ENCODE measurements at places on chromosomes 6 and 20. TPM values are rescaled to one million over a fixed set of nuclear protein-coding genes. Genes with fewer than 3 reads are reported as not detected.
A peak's percentile ranks its signal among the peaks of the same experiment; 100 is the strongest.

BTNL2 gene
- not detected for total RNA-seq

FAM162B gene
- 11.4 TPM for total RNA-seq

LY6G5C gene
- total RNA-seq = not detected

KCNK16 gene
- not detected for total RNA-seq

GJA1 gene
- 468 TPM for total RNA-seq

- ATAC-seq = peak; percentile 18
These were observed 4.0 kb downstream of the SOX18 start for GRCh38 chr20:64045346-64046011.

FBXO9 gene
- total RNA-seq = 89.5 TPM

DNA sequence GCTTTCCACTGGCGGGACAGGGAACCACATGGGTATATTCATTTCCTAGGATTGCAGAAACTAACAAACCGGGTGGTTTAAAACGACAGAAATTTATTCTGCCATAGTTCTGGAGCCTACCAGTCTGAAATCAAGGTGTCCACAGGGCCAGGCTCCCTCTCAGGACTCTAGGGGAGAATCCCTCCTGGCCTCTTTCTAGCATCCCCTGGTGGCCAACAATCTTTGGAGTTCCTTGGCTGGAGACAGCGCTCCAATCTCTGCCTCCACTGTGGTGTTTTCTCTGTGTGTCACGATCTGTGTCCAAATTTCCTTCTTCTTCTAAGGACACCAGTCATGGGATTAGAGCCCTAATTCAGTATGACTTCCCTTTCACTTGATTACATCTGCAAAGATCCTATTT is 95.0 kb downstream of the SCML4 start:
- ATAC-seq = no peak

- ATAC-seq = no peak
These were observed 531.5 kb downstream of the EPHA7 start for GRCh38 chr6:92887871-92888270.

- ATAC-seq = no peak
These were observed 12.0 kb upstream of the ANKRD60 start for GRCh38 chr20:58240471-58240870.

- ATAC-seq = no peak
These were observed 4.3 kb upstream of the BTN3A2 start for GRCh38 chr6:26360451-26361416.

DNA sequence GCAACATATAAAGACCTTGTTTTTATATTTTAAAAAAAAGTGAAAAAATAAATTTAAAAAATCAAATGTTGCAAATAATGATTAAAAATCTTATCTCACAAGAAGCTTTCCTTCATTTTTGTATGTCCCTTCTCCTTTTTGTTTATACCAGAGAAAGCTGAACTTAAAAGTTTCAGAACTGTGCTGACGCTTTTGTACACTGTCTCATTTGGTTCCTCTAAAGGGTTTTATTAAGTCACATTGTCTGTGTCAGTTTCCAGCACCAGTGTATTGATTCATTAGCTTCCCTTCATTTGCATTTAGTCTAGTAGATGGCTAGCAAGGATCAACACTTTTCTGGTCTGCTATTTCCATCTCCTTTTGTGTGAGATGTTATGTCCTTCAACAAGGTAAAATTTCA is 6.7 kb downstream of the PCED1A start:
- no peak for ATAC-seq

KIAA1586 gene
- 10.9 TPM for total RNA-seq

DNA sequence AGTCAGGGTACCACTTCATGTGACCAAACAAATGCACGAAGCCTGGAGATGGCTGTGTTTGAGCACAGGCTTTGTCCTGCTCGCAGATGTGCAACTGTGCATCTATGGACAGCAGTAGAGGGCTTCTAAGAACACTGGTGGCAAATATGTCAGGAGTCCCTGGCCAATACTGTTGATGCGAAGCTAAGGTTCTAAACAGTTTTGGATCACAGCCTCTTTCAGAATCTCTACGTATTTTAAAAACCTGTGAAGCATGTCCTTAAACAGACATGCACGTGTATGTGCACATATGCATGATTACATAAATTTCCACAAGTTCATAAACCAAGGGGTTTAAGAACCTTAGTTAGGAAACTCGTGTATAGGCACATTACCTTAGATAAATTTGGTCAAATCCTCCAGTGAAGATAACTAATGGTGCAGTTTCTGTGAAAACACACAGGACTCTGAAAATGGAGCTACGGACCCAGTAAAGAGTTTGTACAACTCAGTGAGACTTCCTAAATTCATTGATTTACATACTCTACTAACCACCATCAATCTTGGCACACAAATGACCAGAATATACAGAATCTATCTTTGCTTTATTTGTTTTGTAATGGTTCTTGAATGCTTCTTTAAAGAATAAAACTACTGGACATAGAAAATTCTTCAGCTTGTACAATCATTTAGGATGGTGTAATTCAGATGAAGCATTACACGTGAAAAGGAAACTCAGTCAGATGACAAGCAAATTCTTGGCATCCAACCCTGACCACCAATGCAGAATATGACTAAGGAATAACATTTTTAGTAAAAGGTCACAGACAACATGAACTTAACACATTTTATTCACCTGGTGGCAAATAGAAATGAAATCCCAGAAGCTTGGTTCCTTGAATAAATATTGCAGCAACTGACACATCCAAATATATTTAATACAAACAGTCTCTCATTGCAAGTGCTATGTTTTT is 27.4 kb downstream of the KCNQ5 start:
- ATAC-seq = no peak

All from gastroesophageal sphincter (tissue), 4 donors.